ENCODE measurements at places on chromosomes 3 and 15.

DNA sequence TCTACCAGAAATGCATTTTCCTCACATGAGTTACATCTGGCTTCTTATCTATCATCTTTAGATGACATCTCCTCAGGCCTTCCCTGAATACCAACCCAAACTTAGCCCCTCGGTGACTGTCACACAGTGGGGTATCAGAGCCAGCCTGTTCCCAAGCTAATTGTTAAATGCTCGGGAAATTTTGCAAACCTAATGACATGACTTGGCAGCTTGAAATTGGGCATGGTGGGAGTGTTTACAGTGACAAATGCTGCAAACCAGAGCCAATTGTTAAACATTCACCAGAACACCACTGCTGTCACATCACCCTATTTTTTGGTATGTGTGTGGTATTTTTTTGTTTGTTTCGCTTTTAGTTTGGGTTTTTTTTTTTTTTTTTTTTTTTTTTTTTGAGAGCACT, 130.8 kb downstream of the HCN4 start:
- no peak for DNase-seq

GRCh38 chr3:98259-98654, 98.3 kb upstream of the CHL1 start:
- DNase-seq: no peak

- no peak for DNase-seq
Measured at GRCh38 chr15:89812011-89812846, 2.4 kb downstream of the ANPEP start.

- DNase-seq: no peak
Measured at GRCh38 chr3:108546247-108546646, 35.9 kb upstream of the MYH15 start.

DNA sequence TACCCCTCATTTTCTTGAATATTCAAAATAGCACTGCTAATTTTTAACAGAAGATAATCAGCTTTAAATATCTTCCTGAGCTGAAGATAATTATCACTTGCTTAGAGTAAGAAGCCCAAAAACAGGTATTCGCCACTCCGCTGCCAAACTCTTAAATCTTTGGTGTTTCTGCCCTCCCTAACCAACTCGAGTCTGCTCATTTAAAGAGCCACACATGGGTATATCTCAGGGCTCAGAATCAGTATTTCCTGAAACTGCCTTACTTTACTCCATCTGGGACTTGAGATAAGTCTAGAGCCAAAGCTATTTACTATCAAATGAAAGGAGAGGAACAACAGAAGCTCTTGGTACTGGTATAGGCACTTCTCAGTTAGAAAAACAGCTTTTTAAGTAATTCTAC, 10.8 kb downstream of the PDCD10 start:
- DNase-seq: no peak

DNA sequence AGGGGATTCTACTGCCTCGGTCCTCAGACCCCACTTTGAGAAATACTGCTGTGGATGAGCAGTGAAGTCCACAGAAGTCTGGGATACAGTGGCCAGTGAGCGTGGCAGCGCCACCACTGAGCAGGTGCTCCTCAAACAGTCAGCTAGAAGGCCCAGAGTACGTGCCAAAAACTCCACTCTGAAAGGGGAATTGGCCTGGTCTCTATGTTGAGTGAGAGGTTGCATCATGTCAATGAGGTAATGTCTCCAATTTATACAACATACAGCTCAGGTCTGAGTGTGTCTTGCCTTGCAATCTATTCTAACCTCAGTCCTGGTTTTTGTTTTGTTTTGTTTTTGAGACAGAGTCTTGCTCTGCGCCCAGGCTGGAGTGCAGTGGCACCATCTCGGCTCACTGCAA, 53.3 kb upstream of the ETV5 start:
- DNase-seq: no peak

DNA sequence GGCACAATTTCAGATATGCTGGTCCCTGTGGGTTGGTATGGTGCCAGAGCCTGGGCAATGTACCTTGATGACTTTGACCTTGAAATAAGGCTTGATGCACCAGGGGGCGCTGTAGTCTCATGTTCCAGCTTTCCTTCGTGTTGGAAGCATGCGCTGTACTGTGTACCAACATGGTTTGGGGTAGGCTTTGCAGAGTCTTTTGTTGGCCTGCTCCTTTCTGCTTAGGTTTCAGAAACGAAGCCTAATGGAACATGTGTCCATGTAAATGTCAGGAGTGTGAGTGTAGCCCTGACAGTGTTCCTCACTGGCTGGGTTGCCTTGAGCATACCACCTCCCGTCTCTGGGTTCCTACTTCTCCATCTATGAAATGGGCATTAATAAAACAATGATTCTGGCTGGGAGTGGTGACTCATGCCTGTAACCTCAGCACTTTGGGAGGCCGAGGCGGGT, 3.6 kb upstream of the CCR4 start:
- peak; percentile 74 for DNase-seq

DNA sequence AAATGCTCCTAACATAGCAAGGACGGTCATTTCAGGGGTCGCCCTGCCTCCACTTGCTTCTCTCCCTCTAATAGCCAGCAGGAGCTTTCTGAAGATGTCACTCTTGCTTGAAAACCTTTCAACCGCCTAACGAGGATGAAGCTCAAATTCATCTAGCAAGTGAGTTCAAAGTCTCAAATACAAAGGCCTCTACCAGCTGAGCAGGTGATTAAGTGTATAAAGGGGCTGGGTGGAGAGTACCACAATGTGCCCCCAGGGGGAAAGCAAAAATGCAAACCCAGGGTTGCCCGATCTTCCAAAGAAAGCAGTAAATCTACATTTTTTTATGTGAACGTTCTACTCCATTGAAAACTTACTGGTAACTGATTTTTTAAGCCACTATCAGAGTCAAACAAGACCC, 50.4 kb upstream of the GRIP2 start:
- no peak for DNase-seq

DNA sequence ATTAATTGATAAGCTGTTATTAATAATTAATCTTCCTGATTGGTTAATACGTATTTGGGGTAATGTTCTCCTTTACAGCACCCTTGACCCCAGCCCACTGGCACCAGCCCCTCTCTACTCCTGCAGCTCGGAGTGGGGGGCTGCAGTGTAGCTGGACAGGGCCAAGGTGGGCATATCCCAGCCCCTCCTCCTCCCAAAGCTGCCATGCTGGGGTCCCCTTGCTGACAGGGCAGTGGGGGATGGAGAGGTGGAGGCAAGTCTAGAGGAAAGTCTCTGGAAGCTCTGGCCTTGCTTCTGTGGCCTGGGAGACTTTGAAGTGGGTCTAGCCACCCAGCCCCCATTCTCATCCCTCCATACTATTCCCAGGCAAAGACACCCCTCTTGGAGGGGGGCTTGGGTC, 35.8 kb downstream of the HCN4 start:
- no peak for DNase-seq

DNA sequence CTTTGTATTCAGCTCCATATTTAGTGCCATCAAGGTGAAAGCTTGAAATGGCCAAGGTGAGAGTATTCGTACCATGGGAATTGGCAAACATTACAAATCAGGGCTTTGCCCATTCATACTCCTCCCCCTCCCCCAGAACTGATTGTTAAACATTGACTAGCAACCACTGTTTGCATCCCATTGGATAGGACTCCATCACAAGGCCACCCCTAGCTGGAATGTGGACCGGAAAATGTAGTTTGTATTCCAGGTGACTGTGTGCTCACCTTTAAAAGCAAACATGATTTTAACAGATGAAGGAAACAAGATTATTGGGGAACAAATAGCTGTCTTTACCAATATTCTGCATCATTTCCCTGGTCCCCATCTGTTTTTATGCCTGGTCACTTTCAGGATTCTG, 14.1 kb downstream of the ST3GAL6 start:
- DNase-seq: no peak

DNA sequence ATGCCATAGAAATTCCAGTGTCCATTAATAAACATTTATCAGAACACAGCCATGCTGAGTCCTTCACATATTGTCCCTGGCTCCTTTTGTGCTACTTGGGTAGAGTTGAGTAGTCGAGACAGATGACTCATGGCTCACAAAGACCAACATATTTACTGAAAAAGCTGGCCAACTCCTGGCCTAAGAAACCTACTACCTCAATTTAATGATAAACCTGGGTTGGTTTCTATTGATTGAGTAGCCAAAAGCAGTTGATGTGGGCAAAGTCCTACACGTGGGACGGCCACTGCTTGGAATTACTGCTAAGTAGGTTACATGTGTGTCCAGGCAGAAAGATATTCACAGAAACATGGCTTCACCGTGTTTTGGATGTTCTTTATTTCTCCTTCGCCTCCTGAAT, 402.2 kb downstream of the NR2F2 start:
- DNase-seq: no peak

- peak; percentile 63 for DNase-seq
Measured at GRCh38 chr15:99909592-99910295, 176.5 kb upstream of the LYSMD4 start.

DNA sequence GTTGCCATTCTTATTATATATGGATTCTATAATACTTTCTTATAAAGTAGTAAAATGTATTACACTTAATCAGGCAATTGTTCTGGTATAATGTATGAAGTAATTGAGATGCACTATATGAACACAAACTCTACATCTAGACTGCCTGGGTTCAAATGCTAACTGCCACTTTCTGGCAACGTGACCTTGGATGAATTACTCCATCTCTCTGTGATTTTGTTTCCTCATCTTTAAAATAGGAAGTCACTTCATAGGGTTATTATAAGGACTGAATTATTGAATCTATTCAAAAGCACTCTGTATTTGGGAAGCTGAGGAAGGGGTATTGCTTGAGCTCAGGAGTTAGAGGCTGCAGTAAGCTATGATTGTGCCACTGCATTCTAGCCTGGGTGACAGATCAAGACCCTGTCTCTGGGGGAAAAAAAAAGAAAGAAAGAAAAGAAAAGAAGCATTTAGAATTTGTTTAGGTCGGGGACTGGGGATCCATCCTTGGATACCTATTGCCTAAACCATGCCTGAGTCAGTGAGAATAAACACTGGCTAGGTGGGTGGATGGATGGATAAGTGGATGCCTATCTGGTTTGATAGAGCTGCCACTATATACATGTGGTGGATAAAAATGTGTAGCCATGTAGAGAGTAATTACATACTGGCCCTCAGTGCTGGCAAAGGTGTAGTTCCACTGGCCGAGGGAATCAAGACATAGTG, 2.5 kb downstream of the TM4SF1 start:
- no peak for DNase-seq

- DNase-seq: peak; percentile 78
Measured at GRCh38 chr3:141441381-141442364, 45.2 kb upstream of the RASA2 start.
